ENCODE measurements at places on chromosomes 5 and 9.

- DNase-seq: no peak
Measured at GRCh38 chr5:103505581-103506305, 56.8 kb downstream of the NUDT12 start.

GRCh38 chr5:27341342-27341741, 303.0 kb upstream of the CDH9 start:
- no peak for DNase-seq

DNA sequence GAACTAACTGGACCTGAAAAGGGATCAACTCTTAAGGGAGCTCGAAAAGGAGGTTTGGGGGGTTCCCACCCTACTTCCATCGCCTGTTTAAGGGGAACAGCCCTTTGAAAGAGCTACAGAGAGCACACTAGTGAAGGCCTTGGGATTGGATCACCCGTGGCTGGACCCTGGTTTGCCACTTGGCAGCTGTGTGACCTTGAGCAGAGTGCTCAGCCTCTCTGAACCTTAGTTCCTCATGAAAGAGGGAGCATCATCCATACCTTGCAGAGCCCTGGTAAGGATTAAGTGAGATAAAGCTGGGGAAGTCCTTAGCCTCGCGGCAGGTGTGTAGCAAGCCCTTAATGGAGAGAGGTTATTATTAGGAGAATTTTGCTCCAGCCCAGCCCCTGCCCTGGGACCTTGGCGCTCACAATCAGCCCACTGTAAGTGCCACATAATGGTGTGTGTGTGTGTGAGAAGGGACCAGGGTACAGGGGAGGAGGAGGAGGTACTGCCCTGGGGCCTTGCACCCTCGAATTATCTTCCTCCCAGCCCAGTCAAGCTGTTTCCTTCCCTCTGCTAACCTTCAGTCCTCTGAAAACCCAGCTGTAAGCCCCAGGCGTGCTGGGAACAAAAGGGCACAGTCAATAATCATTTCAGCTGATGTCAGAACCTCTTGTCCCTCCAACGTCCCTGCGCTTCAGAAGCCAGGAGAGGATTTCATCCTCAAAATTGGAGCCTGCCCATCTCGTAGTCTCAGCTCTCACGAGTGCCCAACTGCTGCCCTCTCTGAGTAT, 42.9 kb downstream of the FOXI1 start:
- no peak for DNase-seq

GRCh38 chr5:1172007-1172581, 29.3 kb upstream of the SLC6A19 start:
- DNase-seq: no peak

Measured in SW480 (cell line).